ENCODE measurements at places on chromosomes 11 and 22. TPM values are rescaled to one million over a fixed set of nuclear protein-coding genes. Genes with fewer than 3 reads are reported as not detected.

The BRSK2 gene
- 0.44 TPM for total RNA-seq

The CYP2D6 gene
- 0.89 TPM for total RNA-seq

The KCNJ1 gene
- not detected for total RNA-seq

The FAM227A gene
- 0.36 TPM for total RNA-seq

The RRP8 gene
- 33.5 TPM for total RNA-seq

The C22orf15 gene
- 1.4 TPM for total RNA-seq

The CLMP gene
- total RNA-seq: 0.15 TPM

The SAA1 gene
- total RNA-seq: not detected

The ANKK1 gene
- total RNA-seq: 0.07 TPM

The SCGB1A1 gene
- not detected for total RNA-seq

The OR8U1 gene
- total RNA-seq: not detected

The DLG2 gene
- 4.6 TPM for total RNA-seq

The TBX10 gene
- total RNA-seq: not detected

The NPAT gene
- total RNA-seq: 22.2 TPM

The FGF3 gene
- total RNA-seq: not detected

The RIMBP3C gene
- 0.44 TPM for total RNA-seq

The OTOG gene
- total RNA-seq: not detected

The KIF18A gene
- total RNA-seq: 36.5 TPM

The KRTAP5-9 gene
- not detected for total RNA-seq

The CASP1 gene
- 24.5 TPM for total RNA-seq

The HOATZ gene
- not detected for total RNA-seq

The RASL10A gene
- total RNA-seq: not detected

The RBFOX2 gene
- total RNA-seq: 3.3 TPM

The OR5M11 gene
- not detected for total RNA-seq

The DBX1 gene
- total RNA-seq: not detected

The SPON1 gene
- total RNA-seq: 0.25 TPM
